Tongue (tissue), 3 donors: ENCODE measurements at places on chromosomes 4 and X.

DNA sequence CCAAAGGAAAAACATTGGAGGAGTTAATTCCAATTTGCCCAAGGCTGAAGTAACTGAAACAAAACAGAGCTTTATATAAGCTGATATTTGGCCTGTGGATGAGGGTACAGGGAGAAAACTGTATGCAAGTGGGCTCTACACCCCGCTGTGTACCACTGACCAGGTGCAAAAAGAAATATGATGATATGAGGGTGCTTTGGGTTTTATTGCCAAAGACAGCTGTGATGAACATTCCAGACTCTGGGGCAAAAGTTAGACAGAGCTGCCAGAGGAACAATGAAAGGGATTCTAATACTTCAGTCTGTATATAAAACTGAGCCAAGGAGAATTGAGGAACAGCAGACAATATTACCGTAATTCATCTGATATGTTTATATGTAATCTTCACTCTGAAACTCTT lies 117.4 kb downstream of the MID1 start:
- peak; percentile 69 for DNase-seq

GRCh38 chrX:3990569-3990968 lies 277.1 kb upstream of the PRKX start:
- DNase-seq, result no peak

GRCh38 chr4:98958065-98958464 lies 29.1 kb upstream of the EIF4E start:
- no peak for DNase-seq

DNA sequence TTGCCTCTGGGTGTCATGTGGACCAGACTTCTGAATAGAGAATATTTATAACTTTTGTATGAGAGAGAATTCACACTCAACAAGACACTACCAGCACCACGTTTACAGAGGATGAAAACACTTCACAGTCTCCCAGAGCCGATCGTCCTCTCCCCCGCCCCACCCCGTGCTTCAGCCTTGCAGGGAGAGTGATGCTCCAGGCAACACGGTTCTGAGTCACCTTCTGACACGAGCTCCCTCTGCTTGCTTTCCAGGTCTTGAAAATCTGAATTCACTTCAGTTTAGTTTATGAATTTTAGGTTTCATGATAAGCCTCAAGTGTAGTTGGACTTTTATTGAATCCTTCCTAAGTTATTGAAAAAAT lies 59.8 kb downstream of the CPLX1 start:
- no peak for DNase-seq

GRCh38 chr4:114041117-114041475 lies 61.6 kb upstream of the ARSJ start:
- DNase-seq, result no peak

- DNase-seq, result peak; percentile 3
Measured at GRCh38 chrX:23656091-23656490, 11.2 kb upstream of the PRDX4 start.

- DNase-seq, result no peak
Measured at GRCh38 chrX:46681849-46682248, 77.1 kb downstream of the SLC9A7 start.

- no peak for DNase-seq
Measured at GRCh38 chr4:76601791-76602190, 166.8 kb downstream of the SHROOM3 start.

GRCh38 chr4:188127214-188127874 lies 11.9 kb upstream of the TRIML1 start:
- no peak for DNase-seq

DNA sequence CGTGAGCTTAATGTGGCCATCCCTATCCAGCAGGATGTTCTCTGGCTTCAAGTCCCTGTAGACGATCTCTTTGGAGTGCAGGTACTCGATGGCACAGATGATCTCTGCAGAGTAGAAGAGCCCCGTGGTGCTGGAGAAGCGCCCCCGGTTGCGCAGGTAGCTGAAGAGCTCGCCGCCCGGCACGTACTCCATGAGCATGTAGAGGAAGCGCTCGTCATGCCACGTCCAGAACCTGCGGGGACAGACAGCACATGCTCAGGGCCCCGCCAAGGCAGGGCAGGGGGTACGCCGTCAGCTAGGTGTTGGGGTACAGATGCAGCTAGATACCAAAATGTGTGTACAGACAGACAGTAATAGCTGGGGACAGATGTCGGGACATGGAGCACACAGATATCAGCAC lies 58.3 kb downstream of the PRKX start:
- no peak for DNase-seq

DNA sequence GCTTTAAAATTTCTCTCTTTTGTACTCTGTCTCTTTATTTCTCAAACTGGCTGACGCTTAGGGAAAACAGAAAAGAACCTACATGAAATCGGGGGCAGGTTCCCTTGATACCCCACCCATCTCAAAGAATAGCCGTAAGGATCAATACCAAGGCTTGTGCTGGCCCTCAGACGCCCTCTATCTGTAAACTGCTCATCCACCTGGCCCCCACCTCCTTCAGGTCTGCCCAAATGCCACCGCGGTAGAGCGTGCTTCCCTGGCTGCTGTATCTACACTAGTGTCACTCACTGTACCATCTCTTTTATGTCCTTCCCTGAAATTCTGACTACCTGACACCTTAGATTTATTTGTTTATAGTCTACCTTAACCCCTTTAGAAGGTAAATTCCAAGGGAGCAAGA lies 62.8 kb downstream of the SMIM20 start:
- DNase-seq, result no peak

- no peak for DNase-seq
Measured at GRCh38 chr4:115675719-115676118, 562.3 kb upstream of the NDST4 start.

- no peak for DNase-seq
Measured at GRCh38 chrX:13153796-13154195, 109.4 kb upstream of the FAM9C start.

GRCh38 chr4:145315811-145316225 lies 135.4 kb upstream of the OTUD4 start:
- DNase-seq, result peak; percentile 48

DNA sequence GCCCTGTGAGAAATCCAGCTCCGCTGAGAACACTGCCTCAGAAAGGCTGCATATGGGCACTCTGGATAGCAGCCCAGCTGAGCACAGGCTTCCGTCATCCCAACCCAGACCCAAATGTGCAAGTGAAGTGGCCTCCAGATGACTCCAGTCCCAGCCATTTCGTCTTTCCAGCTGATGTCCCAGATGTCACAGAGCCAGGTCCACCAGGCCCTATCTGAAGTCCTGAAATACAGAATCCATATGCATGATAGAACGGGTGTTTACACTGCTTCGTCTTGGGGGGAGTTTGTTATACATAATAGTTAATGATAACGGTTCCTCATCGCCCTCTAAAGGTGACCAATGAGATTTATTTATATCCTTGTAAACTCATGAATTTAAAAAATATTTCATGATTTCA lies 72.6 kb upstream of the TRIM2 start:
- no peak for DNase-seq

- DNase-seq, result peak; percentile 20
Measured at GRCh38 chrX:21946925-21947641, 6.6 kb downstream of the SMS start.

GRCh38 chr4:87589531-87589930 lies 18.8 kb upstream of the DSPP start:
- DNase-seq, result peak; percentile 13

DNA sequence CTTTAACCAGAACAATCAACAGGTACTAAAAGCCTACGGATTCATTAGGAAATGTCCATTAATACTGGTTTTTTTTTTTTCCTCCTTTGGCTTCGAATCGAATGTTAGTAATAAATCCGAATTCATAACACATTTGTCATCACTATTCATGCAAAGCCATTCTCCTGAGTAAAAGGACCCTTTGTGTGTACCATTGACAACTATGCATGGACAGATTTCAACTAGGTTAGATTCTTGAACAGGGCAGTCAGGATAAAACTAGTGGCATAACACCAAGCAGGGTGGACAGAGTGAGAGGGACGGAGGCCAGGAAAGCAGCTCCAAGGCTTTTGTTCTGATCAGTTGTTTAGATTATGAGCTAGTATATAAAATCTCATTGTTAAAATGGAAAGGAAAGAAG lies 1722.0 kb upstream of the TENM3 start:
- no peak for DNase-seq

- no peak for DNase-seq
Measured at GRCh38 chr4:40720916-40721315, 28.8 kb upstream of the NSUN7 start.

DNA sequence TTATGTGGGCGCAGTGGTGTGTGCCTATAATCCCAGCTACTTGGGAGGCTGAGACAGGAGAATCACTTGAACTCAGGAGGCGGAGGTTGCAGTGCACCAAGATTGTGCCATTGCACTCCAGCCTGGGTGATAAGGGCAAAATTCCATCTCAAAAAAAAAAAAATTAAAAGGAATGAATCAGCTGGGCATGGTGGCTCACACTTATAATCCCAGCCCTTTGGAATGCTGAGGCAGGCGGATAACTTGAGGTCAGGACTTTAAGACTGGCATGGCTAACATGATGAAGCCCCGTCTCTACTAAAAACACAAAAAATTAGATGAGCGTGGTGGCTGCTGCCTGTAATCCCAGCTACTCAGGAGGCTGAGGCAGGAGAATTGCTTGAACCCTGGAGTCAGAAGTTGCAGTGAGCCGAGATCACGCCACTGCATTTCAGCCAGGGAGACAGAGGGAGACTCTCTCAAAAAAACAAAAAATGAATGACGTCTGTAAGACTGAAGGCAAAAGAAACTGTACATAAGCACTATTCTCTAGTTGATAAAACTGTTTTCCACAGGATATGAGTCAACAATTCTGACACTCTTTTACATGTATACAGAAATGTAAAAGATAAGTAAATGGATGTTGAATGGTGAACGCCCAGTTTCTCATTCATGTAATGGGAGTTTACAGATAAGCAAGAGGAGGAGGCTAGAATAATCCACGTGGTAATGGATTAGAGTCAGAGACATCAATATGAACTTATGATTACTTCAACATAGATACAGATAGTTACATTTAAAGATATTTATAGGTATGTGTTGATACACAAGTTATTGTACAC lies 22.2 kb downstream of the CENPC start:
- DNase-seq, result no peak
